ENCODE measurements at places on chromosomes 5 and 9.
A peak's percentile ranks its signal among the peaks of the same experiment; 100 is the strongest.

- no peak for DNase-seq
Measured at GRCh38 chr5:112202694-112203093, 216.4 kb downstream of the EPB41L4A start.

- DNase-seq: no peak
Measured at GRCh38 chr5:72543365-72543764, 36.2 kb upstream of the ZNF366 start.

DNA sequence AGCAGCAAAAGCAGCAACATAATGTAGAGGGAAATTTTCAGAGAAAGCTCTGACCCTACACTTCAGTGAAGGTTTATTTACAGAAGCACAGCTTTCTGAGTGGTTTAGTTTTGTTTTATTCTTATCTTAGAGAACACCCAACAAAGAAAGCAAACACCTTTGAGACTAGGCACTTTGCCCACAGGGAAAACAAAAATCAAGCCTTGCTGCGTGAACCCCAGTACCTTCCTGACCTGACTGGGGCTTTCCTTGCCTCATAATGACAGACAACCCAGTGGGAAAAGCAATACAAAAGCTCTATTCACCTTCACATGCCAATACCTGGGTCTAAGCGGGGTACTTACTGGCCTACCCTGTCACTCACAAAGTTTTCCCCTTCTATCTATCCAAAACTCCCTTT, 189.8 kb downstream of the HINT1 start:
- DNase-seq: no peak

- no peak for DNase-seq
Measured at GRCh38 chr5:65087154-65087553, 318.4 kb downstream of the CWC27 start.

GRCh38 chr5:163938595-163938994, 433.2 kb downstream of the MAT2B start:
- DNase-seq: no peak

DNA sequence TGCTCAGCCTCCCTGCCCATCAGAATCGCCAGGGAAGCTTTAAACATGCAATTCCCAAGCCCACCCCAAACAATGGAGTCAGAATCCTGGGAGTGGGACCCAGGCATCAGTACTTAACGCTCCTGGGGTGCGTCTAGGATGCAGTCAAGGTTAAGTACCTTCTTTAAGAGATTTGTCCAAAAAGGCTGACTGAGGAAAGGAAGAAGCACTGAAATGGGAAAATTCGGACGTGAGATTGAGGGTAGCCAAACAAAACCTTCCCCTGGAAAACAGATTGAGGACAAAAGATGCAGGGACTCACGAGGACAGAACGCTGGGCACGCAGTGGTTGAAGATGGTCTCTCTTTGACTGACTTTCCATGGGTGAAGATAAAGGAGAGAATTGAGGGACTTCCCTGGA, 143.5 kb downstream of the MTX3 start:
- DNase-seq: no peak

- peak; percentile 74 for DNase-seq
Measured at GRCh38 chr9:214648-215493, at the start of gene DOCK8. Gene DOCK8, plus strand, starts transcription at chr9:214865. Its CDS starts 112 bp downstream, at chr9:214977.

DNA sequence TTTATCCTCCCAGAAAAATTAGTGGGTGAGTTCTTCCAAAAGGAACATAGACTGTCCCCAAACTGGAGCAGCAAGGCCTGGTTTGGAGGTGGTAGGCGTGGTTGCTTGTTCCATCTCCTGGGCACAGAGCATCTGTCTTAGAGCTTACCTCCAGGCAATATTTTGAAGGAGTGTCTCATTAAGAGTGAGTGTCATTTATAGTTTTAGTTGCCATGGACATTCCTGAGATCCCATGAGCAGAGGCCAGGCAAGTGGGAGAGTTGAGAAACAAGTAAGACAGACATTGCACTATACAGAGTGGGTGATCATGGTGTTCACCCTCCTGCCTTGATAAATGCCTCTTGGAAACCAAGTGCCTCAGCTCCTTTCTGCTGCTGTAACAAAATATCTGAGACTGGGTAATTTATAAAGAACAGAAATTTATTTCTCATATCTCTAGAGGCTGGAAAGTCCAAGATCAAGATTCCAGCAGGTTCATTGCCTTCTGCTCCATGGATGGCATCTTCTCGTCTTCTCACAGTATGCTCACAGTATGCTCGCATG, 68.5 kb downstream of the KIAA1958 start:
- no peak for DNase-seq

GRCh38 chr5:181171782-181172181, 24.4 kb downstream of the OR2V2 start:
- no peak for DNase-seq

GRCh38 chr5:80541392-80541791, 28.7 kb downstream of the ANKRD34B start:
- DNase-seq: no peak

GRCh38 chr5:179267071-179267670, 78.1 kb downstream of the ADAMTS2 start:
- no peak for DNase-seq

DNA sequence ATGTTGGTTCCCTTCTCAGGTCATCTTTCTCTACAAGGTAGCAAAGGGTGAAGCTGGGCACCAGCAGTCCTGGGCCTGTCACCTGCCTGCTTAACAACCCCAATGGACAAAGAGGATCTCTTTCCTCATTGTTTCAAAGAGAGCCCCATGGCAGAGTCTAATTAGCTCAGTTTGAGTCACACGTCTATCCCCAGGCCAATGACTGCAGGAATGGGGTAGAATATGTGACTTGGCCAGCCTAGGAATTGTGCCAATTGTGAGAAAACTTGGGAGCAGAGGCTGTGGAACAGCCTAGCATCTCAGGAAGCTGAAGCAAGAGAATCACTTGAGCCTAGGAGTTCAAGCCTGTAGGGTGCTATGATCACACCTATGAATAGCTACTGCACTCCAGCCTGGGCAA, 3.6 kb upstream of the RAPGEF1 start:
- no peak for DNase-seq

DNA sequence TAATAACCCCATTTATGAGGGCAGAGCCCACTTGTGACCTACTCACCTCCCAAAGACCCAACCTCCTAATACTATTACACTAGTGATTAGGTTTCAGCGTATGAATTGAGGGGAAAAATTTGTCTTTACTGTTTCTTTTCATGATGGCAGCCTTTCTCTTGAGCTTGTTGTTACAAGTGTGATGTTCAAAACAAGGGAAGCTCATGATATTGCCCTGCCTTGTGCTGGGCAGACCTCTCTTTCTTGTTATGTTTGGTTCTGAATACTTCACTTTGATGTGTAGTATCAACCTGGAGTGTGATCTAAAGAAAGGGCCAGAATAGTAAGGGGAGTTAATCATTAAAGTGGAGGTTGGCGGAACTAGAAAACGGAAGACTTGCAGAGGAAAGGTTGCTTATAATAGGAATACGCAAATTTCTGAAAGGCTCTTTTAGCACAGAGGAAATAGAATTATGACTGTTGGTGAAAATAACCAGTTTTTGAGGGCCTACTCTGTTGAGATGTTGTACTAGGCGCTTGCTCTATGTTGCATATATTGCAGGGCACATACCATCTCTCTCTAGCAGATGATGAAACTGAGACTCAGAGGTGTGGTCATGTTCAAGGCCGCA, 68.2 kb downstream of the MELK start:
- DNase-seq: no peak

- DNase-seq: no peak
Measured at GRCh38 chr5:52481201-52481600, 306.5 kb upstream of the ITGA1 start.

GRCh38 chr9:99377790-99378775, 156.0 kb downstream of the SEC61B start:
- no peak for DNase-seq

DNA sequence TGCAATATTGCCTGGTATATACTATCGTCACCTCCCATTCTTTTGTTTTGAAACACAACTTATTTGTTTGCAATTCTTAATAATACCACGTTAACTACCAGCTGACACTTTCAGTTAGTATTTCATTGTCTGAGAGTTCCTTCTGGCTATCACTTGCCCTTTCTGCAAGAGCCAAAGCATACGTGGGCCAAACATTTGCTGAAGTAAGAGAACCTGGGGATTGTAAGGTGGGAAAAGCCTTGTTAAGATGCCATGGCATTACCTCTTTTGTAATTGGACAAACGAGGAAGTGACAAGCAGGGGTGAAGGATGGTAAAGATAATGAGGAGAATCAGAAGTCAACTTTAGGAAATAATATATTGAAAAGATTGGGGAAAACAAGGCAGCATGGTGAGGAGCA, 47.7 kb downstream of the FYB1 start:
- DNase-seq: no peak

Measured in K562 (cell line).